Activated CD4-positive, alpha-beta memory T cell treated with anti-CD3 and anti-CD28 coated beads, Interleukin-2, amount 10 ng/mL, durations not matched to agents 7 days and 5 days (primary cell): ENCODE measurements at places on chromosomes 11 and 22.
A peak's percentile ranks its signal among the peaks of the same experiment; 100 is the strongest.

GRCh38 chr11:71206186-71206585 lies 46.2 kb downstream of the SHANK2 start:
- no peak for DNase-seq

GRCh38 chr22:23156286-23156685 lies 11.0 kb downstream of the RAB36 start:
- DNase-seq: no peak

DNA sequence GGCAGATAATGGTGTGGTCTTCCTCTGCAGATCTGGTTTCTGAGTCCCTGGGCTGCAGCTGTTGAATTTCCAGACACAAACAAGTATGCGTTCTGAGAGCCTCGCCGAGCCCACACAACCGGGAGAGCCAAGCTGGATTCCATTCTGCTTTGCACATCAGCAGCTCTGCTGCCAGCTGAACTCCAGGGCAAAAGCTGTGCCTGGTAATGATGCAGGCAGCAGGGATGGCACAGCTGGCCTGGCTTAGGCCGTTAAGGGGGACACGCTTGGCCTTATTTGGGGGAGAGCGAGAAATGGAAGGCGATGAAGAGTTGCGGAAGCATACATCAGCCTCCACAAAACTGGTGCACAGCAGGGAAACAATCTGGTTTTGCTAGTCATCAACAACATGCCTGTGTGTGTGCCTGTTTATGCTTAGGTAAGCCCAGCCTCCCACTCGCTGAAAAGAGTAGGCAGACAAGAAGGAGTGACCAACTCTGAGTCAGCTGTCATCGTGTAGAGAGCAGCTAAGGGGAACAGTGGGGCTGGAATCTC lies 25.1 kb downstream of the ADAMTS8 start:
- no peak for DNase-seq

DNA sequence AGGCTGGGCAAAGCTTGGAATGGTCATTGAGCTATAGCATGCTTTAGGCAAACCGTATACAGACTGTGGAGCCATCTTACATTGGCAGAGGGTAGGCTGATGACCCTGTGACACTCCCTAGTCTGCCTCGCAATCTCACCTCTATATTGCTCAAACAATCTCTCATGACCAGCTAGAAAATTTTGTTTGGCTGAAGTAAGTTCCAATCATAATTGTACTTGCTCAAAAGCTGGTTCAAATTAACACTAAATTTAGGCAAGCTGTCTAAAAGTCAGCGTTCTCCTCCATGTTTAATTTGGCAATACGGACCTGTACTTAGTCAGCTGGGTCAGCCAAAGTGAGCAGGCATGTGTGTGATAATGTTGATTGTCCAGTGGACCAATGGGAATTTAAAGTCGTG lies 133.0 kb downstream of the SWAP70 start:
- no peak for DNase-seq

DNA sequence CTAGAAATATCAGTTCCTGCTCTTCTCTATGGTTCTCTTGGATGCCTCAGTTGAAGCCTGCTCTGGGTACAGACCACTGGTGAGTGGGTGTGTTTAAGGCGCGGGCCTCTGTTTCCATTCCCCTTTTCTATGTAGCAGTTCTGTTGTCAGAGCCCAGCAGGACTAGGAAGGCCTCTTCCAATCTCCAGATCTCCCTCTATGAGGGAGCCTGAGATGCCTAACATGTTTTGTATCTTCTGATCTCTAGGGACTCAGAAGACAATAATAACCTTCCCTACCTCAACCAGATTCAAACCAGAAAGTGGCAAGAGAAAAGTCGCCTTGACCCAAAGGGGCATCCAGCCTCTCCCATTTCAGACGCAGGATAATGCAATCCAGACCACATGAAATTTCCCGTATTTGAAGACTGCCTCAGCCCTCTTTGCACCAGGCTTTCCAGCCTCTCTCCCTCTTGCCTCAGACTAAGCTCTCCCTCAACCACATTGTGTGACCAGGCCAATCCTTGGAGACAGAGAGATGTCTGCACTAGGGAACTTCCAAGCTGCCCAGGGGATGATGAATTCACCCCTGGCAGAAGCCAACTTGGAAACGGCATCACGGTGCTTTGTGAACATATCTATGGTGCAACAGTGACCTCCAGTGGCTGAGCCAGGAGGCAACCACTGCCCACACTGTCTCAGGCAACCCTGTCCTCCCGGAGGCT lies 150.1 kb upstream of the UBASH3B start:
- peak; percentile 54 for DNase-seq

- DNase-seq: no peak
Measured at GRCh38 chr22:48323746-48324145, 1503.9 kb downstream of the BRD1 start.

DNA sequence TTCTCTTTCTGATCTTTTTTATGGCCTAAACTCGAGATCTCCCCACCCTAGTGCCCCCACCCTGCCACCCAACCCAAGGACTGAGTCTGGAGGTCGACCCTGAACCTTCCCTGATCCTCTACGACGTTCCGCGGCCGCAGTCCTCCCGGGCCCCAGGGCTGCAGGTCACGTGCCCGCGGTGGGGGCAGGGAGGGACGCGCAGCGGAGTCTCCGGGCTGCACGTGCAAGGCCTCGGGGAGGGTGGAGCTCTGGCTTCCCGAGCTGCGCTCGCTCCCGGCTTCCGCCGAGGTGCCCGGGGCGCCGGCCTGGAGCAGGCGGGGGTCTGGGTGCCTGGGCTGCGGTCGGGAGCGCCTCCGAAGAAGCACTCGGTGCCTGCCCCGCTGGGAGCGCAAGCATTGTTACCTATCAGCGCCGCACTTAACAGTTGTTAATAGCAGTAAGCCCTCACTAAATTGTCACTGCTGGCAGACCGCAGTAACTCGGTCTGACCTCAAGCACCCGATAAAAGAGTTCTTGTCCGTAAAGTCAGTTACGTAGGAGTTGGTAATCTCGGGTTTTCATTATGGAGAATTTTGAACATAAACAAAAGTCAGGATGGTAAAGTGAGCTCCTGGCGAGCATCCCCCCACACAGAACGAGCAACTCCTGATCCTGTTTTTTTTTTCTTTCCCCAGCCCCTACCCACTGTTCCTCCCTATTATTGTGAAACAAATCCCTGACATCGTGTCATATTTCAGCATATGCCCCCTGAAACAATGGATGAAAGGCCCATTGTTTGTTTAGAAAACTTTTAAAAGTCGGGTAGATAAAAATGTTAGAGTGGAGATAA lies 69.7 kb upstream of the EP300 start:
- DNase-seq: peak; percentile 86

GRCh38 chr22:27843441-27843840 lies 41.9 kb upstream of the MN1 start:
- DNase-seq: no peak

DNA sequence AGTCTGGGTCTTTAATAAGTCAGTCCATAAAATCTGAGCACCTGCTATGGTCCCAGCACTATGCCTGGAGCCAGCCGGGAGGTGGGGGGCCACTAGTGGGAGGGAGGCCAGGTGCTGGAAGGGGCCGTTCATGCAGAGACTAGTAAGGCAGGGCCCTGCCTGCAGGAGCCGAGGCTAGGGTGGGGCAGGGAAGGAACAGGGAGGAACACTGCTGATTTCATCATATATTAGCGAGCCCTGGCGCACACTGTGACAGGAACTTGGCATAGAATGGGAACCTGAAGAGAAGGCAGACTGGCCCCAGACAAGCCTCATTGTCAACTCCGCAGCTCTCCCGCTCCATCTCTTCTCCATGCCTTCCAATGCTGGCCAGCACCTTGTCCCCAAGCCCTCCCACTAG lies 7.1 kb downstream of the VSIG10L2 start:
- no peak for DNase-seq
